ENCODE measurements at places on chromosomes 13 and 19.
A peak's percentile ranks its signal among the peaks of the same experiment; 100 is the strongest.

- no peak for DNase-seq
Measured at GRCh38 chr13:86399572-86399971, 600.4 kb upstream of the SLITRK6 start.

DNA sequence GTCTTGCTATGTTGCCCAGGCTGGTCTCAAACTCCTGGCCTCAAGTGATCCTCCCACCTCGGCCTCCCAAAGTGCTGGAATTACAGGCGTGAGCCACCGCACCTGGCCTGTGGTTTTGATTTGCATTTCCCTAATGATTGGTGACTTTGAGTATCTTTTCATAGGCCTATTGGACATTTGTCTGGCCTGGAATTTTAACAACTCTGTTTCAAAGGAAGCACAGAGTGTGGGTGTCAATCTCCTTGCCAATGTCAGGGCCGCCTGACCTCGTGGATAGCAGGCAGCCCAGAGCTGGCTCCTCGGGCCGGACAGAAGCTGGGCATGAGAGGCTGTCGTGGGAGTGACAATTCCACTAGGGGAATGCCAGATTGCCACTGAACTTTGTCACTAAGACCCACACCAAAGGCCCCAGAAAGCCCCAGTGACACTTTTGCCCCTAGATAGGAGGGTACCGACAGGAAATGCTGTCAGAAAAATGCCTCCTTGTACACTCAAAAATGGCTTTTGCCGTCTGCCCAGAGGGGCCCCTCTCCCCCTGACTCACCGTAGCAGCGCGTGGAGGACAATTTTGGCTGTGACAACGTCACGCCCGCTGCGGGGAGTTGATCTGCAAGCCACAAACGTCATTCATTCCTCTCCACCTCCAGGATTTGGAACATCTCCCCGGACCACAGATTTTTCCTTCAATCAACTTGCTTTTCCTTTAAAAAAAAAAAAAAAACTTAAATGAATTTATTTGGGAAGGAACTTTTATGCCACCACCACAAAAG is 11.7 kb upstream of the ADGRE5 start:
- no peak for DNase-seq

DNA sequence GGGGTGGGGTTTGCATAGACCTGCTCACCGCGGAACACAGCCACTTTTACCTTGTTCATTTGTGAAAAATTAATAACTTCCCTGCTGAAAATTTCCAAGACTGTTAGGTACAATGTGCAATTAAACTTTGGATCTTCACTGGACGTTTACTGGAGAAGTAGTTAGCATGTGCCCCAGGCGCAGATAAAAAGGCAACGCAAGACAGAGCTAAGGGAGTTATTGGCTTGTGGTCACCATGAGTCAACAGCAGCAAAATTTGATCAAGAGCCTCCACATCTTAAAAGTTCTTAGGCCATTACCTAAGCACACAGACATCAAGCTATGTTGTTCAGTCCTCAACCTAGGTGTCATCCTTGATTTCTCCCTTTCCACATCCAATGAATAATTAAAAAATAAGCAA is 257.0 kb downstream of the LHFPL6 start:
- DNase-seq: no peak

DNA sequence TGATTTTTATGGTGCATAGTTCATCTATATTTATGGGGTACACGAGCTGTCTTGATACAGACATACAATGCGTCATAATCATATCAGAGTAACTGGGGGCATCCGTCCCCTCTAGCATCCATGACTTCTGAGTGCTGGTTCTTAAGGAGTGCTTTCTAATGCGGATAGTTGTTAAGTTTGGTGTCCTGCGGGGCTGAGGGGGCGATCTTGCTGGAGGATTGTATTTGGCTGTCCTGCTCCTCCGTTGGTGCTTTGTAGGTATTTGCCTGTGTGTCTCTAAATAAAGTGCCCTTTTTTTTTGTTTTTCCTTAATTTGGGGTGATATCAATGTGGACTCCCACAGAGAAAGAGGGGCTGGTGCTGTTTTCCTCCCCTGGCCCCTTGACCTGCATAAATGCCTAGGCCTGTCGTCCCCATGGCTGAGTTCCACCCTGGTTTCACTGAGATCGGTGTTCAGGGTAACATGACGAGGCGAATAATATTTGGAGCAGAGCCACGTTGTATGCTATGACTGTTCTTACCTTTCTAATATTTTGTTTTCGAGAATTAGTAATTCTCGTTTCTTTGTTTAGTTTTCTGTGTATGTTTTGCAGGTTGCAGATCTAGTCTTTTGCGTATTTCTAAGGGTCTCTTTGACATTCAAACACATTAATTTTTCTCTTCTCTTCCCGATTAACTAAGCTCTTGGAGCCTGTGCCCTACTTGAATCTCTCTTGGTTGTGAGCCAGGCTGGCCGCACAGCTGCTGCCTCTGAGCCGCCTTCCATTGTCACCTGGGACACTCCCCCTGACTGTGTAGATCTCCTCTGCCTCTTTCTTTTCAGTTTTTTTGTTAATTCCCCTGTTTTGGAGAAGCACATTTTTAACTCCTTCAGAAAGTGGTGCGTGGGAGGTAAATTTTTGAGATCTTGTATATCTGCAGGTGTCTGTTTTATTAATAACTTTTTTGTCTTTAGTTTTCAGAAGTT is 100.3 kb downstream of the ARHGEF7 start:
- no peak for DNase-seq

DNA sequence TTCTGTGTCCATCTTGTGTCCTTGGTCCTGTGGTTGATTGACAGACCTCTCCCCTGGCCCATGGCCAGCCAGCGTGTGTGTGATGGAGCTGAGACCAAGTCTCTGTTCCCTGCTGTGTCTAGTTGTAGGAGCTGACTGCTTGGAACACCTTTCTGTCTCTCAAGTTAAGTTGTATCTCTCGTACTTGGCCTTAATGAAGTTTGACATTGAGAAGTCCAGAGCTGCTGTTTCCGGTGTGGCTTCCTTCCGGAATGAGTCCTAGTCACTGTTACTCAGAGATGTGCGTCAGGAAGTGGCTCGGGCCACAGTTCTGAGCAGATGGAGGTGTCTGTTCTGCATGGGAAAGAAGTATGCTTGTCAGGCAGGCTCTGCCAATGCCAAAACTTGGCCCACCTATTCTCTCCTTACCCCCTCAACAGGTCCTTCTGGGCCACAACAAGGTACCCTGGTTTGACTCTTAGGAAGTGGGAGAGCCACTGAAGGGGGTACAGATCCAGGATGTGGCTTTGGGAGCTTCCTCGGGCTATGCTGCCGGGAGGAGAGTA is 54.3 kb downstream of the GATAD2A start:
- peak; percentile 38 for DNase-seq

DNA sequence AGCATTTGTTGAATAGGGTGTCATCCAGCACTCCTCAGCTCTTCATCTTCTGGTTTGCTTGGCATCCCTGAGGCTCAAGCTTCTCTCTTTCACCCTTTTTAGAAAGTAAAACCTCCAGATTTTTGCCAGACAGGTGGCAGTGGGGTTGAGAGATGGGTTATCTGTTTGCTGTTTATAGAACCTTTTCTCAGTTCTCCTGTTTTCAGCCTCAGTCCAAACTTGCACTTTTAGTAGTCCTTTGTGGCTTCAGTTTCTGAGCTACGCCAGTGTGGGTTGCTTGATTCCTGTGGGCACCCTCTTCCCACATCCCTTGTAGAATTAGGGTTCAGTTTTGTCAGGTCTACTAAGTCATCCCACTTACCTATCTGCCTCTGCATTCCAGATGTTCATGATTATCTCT is 147.9 kb downstream of the PAN3 start:
- no peak for DNase-seq

- no peak for DNase-seq
Measured at GRCh38 chr19:10826231-10826630, 9.8 kb downstream of the TMED1 start.

GRCh38 chr13:63128716-63129115 is 1713.1 kb upstream of the PCDH20 start:
- DNase-seq: no peak

DNA sequence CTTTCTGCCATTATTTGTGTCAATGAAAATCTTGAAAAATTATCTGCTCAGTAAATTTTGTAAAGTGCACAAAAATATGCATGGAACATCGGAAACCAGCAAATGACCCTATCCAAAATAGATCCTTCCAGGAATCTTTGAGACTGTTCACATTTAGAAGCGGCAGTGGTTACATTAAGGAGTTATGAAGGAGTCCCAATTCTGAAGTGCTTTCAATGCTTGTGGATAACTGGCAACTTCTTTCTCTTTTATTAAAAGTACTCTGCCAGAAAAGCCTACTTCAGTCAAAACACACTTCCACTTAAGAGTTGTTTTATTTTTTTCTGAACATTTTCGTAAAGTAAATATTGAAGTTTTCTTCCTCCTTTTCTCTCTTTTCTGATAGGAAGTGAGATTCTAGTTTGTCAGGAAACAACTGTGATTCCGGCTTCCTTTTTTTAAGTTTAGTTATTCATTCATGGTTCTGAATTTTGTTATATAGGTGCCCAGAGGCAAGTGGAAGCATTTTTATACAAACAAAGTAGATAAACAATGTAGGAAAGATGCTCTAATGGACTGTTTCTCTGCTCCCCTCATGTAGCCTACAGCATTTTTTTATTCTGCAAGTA is 83.5 kb downstream of the PCDH9 start:
- DNase-seq: no peak

- no peak for DNase-seq
Measured at GRCh38 chr19:49554701-49555181, 25.6 kb downstream of the NOSIP start.

DNA sequence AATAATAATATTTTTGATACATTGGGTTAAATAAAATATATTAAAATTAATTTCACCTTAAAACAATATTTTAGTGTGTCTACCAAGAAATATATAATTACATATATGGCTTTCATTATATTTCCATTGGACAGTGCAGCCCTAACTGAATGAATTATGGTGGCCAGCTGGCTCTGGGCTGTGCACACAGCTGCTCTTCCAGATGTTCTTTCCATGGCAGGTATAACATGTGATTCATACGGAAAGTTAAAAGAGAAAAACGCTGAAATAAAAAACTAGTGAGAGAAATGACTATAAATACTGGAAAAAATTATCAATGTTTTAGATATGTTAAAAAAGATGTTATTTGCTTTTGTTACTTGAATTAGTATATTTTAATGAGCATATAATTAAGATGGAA is 216.3 kb downstream of the RGCC start:
- DNase-seq: no peak

DNA sequence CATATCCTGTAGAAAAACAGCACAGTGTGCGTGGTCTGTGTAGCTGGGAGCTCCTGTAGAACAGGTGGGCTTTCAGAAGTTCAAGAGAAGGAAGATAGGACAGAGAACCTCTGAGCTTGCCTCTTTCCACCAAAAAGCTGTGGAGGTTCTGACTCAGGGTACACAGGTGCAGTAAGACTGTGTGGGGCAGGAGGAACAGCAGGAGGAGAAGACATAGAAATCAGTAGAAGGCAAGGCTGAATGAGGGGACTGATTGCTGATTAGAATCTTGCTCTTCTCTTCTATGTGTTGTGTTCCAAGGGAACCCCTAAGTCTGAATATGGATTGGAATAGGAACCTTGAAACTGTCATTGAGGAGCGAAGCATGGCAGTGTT is 122.7 kb downstream of the AKAP11 start:
- DNase-seq: no peak

- DNase-seq: no peak
Measured at GRCh38 chr19:43622070-43622469, 2.6 kb upstream of the ZNF428 start.

GRCh38 chr13:40552895-40553294 is 113.5 kb downstream of the FOXO1 start:
- DNase-seq: no peak

DNA sequence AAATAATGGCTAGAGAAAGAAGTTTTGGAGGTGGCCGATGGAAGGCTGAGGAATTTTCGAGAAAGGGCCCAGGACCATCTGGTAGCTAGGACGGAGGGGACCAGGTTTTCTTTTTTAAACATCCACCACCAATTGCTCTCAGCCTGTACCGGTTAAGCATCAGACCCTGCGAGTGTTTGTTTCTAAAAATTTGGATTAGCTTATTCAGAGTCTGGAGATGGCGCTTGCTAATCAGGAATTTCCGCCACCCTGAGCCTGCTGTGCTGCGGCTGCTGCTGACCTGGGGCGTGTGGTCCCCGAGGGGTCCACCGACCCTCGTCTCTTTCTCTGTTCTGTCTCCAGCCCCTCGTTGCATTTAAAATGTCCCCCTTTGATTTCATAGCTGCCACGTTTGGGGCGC is 2.0 kb downstream of the UHRF1 start:
- no peak for DNase-seq

DNA sequence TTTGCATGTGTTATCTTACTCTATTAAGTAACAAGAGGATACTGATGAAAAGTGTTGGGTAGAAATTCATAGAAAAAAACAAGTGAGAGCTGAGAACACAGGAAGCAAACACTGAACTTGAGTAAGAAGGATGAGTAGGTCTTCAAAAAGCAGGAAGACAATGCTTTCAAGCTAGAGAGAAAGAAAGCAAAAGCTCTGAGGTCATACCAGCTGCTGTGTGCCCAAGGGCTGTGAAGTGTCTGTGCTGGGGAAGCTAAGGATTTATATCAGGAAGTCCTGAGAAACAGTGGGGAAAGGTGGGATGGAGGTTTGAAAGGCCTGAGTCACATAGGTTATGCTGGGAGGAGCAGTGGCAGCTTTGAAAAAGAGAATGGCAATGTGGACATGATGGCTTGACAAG is 145.5 kb upstream of the MAB21L1 start:
- peak; percentile 26 for DNase-seq

DNA sequence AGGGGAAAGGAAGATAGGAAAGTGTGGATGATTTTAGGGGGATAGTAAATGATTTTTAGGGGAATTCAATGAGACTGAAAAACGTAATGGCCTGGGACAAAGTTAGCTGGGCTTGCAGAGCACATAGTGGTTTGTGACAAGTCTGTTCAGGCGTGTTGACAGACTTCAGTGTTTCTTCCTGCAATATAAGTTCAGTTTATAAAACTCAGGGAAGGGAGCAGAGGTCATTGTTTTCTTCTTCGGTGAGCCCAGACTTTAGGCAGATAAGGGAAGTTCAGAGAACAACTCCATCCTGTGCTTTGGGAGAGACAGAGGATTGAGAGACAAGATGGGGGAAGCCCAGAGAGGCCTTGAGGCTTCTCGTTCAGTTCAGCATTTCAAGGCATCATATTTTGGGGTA is 45.2 kb upstream of the SLC7A1 start:
- DNase-seq: no peak

- peak; percentile 38 for DNase-seq
Measured at GRCh38 chr19:48123907-48124651, 13.5 kb upstream of the PLA2G4C start.

GRCh38 chr13:25501231-25501630 is 129.5 kb downstream of the ATP8A2 start:
- no peak for DNase-seq

- DNase-seq: no peak
Measured at GRCh38 chr13:64158908-64159307, 2743.3 kb upstream of the PCDH20 start.

GRCh38 chr13:58500938-58501337 is 869.4 kb downstream of the PCDH17 start:
- DNase-seq: no peak

GRCh38 chr13:98488736-98489135 is 88.2 kb downstream of the STK24 start:
- DNase-seq: no peak
